ENCODE measurements at places on chromosomes 6 and 20.

- DNase-seq: peak; percentile 27
Measured at GRCh38 chr6:108730635-108731515, 117.3 kb upstream of the ARMC2 start.

GRCh38 chr6:40358473-40359460, 228.4 kb downstream of the LRFN2 start:
- no peak for DNase-seq

GRCh38 chr6:150255840-150256239, 113.0 kb upstream of the IYD start:
- no peak for DNase-seq

DNA sequence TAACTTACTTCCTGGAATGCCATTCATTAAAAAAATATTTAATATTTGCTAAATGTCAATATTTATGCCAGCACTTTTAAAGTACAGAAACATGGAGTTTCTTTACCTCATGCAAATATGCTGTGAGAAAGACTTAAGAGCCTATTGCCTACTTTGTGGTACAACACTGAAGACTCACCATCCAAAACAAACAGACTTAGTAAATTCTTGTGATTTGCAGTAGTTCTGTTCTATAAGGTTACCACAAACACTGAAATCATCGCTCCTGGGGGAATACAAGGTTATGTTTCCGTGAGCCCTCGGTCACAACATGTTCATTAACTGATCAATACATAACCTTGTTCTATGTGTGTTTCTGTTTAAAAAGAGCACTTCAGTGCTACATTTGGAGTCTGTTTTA, 78.3 kb downstream of the ATG5 start:
- DNase-seq: no peak

GRCh38 chr20:42183147-42183546, 565.0 kb upstream of the CHD6 start:
- DNase-seq: no peak

- no peak for DNase-seq
Measured at GRCh38 chr6:16518265-16518664, 243.0 kb downstream of the ATXN1 start.

- no peak for DNase-seq
Measured at GRCh38 chr6:30716879-30717128, 277 bp downstream of the MDC1 start.

GRCh38 chr6:147245693-147246092, 41.5 kb downstream of the STXBP5 start:
- no peak for DNase-seq

DNA sequence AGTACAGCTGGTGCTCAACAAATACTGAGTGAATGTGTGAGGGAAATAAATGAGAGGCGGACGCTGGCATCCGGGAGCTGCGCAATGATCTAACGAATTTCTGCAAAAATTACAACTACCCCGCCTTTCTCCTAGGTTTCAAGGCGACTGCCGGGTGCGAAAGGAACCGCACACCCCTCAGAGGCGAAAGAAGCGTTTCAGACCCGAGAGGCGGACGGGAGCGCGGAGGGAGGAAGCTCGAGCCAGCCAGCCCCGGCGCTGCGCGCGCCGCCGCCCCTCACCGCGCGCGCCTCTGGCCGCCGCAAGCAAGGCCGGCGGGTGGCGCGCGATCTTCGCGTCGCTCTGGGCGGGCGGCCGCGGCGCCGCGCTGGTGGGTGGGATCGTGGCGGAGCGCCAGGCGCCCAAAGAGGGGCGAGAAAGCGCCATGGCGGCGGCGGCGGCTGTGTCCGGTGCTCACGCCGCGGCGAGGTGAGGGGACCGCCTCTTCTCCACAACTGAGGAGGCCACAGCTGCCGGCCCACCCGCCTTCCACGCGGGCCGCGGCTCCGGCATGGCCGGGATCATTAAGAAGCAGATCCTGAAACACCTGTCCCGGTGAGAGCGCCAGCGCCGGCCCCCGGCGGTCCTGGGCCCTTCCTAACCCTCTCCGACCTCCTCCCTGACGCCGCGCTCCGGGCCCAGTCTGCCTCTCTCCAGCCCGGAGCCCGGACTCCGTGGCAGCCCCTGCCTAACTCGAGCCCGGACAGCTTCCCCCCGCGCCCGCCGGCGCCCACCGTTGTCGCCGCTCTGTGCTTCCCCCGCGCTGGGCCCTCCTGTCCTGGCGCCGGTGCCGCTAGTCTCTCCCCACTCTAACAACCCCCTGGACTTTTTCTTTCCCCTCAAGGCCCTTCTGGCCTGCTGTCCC, at the start of gene BLTP3A:
TSS of gene BLTP3A (plus strand) at position 383 of the 904 bp plus-strand sequence. CDS start at position 551, 168 bp downstream.
- peak; percentile 79 for DNase-seq

DNA sequence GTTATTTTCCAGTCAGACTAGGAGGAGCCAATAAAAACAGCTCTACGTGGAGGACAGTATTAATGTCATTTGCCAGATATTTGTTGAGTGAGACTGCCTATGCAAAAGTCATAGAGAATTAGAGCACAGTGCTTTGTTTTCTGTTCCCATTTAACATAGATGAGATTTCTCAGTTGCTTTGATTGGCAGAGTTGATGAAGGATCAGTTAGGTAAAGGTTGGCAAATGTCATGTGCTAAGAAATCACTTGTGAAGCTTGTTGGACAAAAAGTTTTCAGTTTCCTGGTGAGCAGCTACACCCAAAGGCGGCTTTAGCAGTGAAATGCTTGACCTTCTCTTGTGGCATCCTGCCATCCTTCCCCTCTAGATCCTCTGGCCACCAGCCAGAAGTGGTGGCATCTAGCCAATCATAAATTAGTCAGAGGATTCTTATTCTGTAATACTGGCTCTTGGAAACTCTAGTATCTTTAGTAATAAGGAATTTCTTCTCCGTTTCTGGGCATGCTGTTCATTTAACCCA, 37.0 kb downstream of the BCKDHB start:
- no peak for DNase-seq

DNA sequence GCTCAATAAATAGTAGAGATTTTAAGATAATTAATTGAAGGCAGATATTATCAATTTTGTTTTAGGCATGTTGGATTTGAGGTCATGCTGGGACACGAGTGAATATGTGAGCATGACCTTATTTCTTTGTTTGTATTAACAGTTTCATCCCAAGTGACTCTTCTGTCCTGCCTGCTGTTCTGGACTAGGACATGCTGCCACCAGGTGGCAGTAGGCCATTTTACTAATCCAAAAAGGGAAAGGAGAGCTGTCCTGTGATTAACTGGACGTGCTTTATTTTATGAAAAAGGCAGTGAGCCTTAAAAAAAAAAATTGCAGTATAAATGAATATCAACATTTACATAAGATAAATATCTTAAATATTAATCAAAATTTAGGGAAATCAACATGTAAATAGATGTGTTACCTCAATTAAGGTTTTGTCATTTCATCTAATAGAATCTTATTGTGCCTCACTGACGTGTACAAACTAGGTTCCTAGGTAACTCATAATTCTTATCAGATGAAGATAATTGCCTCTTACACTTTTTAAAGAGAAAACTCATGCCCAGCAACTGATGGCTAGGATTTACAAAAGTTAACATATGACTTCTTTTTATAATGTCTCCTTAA, 49.8 kb downstream of the FRK start:
- peak; percentile 72 for DNase-seq

DNA sequence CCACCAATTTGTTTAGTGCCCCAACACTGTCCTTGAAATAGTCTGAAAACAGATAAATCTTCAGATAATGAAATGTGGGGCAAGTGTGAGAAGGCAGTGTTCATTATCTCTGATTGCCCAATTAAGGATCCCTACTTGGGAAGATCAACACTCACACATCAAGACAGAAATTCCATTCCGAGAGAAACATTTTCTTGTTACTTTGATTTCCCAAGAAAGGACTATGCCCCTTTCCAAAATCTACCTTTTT, 16.2 kb downstream of the HMGN4 start:
- no peak for DNase-seq

- no peak for DNase-seq
Measured at GRCh38 chr6:110366975-110367374, 8.8 kb upstream of the METTL24 start.

GRCh38 chr20:46963758-46964617, 69.3 kb downstream of the EYA2 start:
- DNase-seq: peak; percentile 90

DNA sequence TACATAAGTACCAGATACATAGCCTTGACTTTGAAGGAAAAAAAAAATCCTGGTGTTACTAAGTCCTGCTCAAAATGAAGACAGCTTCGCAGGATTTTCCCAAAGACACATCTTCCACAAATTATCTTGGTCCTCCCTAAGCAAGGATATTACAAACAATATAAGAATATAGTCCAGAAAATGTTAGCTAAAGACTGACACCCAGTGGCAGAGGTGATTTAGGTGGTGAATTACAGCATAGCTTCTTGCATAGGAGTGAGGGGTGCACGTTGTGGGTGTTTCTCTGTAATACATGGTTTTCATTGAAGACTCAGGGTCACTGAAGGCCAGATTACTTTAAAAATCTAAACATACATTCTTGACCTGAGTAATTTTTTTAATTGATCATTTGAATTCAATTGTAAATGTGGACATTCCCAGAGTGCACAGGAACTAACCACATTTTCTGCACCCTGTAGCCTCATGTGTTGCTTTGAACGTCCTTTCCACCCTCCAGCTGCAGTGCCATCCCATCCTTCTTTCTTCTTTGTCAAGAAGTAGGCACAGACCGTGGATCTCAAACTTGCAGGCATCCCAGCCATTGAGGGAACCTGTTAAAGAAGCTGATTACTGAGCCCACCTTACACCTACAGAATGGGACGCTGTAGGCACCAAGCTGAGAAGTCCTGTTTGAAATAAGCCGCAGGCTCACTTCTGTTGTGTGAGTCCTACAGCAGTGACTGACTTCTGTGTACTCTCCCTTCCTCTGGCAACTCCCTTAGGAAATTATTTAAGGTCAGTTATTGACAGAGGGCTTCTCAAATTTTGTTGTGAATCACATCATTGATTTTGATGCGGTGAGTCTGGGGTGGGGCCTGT, 102.6 kb downstream of the PERP start:
- DNase-seq: peak; percentile 67

GRCh38 chr20:1761116-1761515, 103.5 kb upstream of the SIRPG start:
- no peak for DNase-seq

DNA sequence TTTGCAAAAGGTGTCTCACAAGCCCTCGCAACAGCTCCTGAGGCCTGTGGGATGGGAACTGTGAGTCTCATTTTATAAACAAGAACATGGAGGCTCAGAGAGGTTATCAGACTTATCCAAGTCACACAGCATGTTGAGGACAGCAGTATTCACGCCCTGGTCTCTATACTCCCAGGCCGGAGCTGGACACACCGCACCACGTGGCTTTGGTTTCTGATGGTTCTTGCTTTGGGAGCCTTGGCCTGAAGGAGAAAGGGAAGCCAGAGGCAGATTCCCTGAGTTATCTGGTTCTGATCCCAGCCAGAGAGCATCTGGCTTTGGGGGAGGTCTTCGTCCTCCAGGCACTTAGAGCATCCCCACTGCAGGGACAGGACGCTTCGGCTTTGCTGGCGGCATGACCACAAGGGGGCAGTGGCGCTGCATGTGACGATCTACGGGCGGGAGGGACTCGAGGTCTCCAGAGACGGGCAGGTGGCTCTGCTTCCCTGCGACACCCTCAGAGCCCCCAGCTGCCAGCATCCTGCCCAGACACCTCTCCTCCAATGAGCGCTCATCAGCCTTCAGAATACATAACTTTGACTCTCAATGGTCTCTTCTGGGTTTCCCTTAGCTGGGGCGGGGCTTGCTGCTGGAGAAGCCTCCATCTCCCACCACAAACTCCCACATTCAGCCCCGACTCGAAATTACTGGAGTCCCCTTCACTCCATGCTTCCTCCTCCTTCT, 51.4 kb upstream of the SAYSD1 start:
- peak; percentile 79 for DNase-seq

DNA sequence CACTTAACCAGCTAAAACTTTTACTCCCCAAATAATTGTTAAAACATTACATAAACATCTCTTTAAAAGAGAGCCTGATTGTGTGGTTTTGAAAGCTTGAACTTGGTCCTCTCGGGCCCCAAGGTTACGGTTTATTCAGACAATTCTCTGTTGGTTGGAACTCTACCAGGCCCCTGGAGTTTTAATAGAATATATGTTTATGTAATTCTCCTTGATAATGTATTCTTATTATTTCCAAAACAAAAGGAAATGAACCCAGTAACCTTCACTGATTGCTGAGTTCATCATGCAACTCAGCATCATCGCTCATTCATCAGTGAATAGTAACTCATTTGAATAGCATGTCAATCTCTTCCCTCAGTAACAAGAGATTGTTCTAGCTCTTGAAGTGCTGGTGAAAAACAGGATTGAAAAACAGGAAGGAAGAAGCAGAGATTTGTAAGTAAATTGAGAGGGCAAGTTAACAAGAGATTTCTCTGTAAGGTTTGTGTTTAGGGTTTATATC, 464.5 kb upstream of the MARCKS start:
- no peak for DNase-seq

DNA sequence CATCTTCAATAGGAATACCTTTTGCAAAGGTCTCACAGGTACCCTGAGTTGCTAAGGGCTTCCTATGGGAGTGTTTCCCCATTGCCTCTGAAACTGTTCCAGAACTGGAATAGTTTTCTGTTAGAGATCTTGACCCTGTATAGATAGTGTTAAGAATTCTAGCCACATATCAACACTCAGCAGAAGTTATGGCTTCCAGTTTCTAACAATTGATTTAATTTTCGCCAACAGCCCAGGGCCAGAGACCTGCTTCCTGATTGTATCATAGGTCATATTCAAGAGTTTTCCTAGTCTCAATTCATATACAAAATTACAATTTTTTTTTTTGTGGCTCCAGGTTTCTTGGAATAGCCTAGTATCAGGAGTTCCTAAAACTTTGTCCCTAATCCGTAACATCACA, 61.0 kb downstream of the PXDC1 start:
- DNase-seq: no peak

- no peak for DNase-seq
Measured at GRCh38 chr6:139422105-139423036, 47.9 kb upstream of the CITED2 start.

DNA sequence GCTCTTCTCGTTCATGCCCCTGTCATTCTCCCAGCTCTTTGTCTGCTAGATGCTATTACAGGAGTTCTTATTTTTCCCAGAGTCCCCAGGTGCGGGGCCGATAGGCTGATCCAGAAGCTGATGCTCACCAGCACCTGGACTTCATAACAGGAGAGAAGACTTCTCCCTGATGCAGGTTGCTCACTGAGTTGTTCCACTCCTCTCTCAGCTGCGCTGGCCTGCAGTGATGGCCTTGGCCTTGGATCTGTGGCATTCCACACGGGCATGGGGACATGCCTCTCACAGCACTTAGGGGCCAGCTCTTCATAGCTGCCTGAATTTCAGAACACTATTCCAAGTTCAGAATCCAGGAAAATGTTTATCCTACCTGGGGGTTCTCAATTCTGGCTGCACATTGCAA, 7.1 kb upstream of the TXNDC5 start:
- DNase-seq: no peak

- DNase-seq: no peak
Measured at GRCh38 chr6:150203871-150204545, 61.2 kb downstream of the PPP1R14C start.

- no peak for DNase-seq
Measured at GRCh38 chr6:35512740-35513139, at the start of gene TULP1. Gene TULP1 (minus strand): TSS chr6:35512896. CDS start chr6:35512858, 38 bp downstream.

DNA sequence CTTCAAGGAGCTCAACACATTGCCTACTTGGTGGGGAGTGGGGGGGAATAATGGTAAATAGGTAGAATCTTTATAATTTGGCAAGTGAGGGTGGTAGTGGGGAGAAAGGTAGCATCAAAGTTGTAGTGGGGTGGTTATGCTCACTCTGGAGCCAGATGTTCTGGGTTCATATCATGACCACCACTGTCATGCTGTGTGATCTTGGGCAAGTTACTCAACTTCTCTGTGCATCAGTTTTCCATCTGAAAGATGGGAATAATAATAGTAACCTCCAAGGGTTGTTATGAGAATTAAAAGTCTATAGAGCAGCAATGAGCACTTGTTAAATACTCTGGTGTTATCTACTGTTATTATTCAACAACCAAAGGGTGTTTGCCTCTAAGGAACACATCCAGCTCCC, 22.0 kb upstream of the PREX1 start:
- no peak for DNase-seq
